ENCODE measurements at places on chromosomes 11 and 22. TPM values are rescaled to one million over a fixed set of nuclear protein-coding genes. Genes with fewer than 3 reads are reported as not detected.

The HEPACAM gene
- total RNA-seq, result not detected

The PKP3 gene
- total RNA-seq, result 2.4 TPM

The OTOG gene
- total RNA-seq, result not detected

The BIRC3 gene
- total RNA-seq, result 0.27 TPM

The FADD gene
- total RNA-seq, result 23.2 TPM

The TIGD3 gene
- total RNA-seq, result 1.1 TPM

The PHOX2A gene
- not detected for total RNA-seq

Measured in H4 (cell line).